Gastroesophageal sphincter (tissue), 4 donors: ENCODE measurements at places on chromosomes 7 and 10. TPM values are rescaled to one million over a fixed set of nuclear protein-coding genes. Genes with fewer than 3 reads are reported as not detected.

The CUZD1 gene
- total RNA-seq, result 0.54 TPM

The HMX3 gene
- not detected for total RNA-seq

DNA sequence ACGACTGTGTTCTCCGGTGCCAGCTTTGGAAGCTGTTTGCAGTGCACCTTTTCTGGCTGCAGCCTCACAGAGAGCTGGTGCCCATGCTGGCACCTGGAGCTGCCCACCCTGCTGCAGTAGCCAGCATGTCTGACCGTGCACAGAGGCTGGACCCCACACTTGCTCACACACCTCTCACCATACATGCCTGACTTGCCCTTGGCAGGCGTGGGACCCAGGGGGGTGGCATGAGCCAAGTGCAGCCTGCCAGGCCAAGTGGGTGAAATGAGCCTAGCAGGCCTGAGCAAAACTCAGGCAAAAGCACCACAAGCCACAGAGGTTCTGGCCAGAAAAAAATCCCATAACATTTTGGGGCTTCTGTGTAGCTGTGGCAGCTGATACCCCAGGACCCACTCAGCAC, 258.8 kb downstream of the XPNPEP1 start:
- no peak for ATAC-seq

GRCh38 chr7:73974101-73974947, 53.6 kb upstream of the ELN start:
- ATAC-seq, result no peak

GRCh38 chr10:30529373-30529998, 95.5 kb downstream of the MAP3K8 start:
- peak; percentile 60 for ATAC-seq

DNA sequence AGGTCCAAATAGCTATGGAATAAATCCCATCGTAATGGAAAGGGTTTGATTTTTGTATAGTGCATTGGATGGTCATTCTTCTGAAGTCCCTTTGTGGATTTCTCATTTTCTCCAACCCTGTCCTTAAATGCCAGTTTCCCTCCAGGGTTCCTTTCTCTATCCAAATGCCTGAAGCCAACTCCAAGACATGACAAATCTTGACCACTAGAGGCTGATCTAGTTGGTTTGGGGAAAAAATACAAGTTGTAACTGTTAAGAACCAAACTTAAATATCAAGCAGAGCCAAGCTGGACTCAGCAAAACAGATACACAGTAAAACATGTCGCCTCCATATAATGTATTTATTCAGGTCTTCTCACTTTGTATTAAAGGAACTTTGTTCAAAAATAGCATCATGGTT, 28.7 kb downstream of the FRMD4A start:
- no peak for ATAC-seq

DNA sequence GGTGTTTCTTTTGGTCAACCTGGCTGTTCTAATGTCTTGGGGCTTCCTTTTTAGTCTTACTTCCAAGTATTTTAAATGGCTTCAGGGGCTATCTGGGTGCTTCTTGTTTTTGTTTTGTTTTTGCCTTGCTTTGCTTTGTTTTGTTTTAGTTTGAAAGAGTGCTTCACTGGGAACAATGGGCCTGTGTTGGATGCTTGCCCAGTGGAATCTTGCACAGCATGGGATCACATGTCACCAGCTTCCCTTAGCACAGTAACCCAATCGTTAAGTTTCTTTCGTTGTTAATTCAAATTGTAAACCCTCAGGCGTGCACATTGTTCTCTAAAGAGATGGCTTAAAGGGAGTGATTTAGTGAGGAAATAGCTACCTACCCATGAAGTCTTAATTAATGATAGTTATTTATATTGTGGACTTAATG, 8.9 kb downstream of the COL17A1 start:
- no peak for ATAC-seq

DNA sequence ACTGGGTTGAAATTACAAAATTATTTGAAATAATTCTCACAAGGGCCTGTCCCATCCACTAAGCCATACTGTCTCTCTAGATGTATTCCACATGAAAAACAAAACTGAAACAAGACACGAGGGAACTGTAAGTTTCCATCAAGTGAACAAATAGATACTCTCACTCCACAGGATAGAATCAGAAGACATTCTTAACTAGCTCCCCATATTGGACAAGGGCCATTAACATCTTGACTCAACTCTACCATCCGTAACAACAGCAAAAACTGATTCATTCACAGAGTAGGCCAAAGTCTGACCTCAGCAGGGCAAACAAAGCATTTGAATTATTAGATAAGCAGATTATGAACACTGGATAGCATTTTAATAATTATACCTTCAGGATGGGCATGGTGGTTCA, 29.1 kb downstream of the UBE2H start:
- peak; percentile 43 for ATAC-seq

GRCh38 chr10:22962817-22963216, 35.0 kb downstream of the ARMC3 start:
- no peak for ATAC-seq

GRCh38 chr10:69056129-69056528, 31.8 kb upstream of the SRGN start:
- ATAC-seq, result no peak
